ENCODE measurements at places on chromosomes 2 and 18. TPM values are rescaled to one million over a fixed set of nuclear protein-coding genes. Genes with fewer than 3 reads are reported as not detected.

The C2orf15 gene
- total RNA-seq, result 1.7 TPM

The PLCL1 gene
- 6.5 TPM for total RNA-seq

The ABCG5 gene
- total RNA-seq, result not detected

- no peaks in the 10 kb centered on the region for H3K27me3 ChIP-seq
- H3K27ac ChIP-seq, result no peak overlapping the region
- DNase-seq, result no peak
- no peaks in the 10 kb centered on the region for H3K4me1 ChIP-seq
- H3K36me3 ChIP-seq, result peaks cover 88% of the 10 kb centered on the region
Measured at GRCh38 chr2:73952499-73953446, 26.1 kb downstream of the DGUOK start.

- H3K4me1 ChIP-seq, result no peaks in the 10 kb centered on the region
- H3K4me3 ChIP-seq, result no peak overlapping the region
- H3K27ac ChIP-seq, result no peak overlapping the region
- H3K36me3 ChIP-seq, result no peaks in the 10 kb centered on the region
Measured at GRCh38 chr18:51490860-51491259, 293.4 kb upstream of the MEX3C start.

DNA sequence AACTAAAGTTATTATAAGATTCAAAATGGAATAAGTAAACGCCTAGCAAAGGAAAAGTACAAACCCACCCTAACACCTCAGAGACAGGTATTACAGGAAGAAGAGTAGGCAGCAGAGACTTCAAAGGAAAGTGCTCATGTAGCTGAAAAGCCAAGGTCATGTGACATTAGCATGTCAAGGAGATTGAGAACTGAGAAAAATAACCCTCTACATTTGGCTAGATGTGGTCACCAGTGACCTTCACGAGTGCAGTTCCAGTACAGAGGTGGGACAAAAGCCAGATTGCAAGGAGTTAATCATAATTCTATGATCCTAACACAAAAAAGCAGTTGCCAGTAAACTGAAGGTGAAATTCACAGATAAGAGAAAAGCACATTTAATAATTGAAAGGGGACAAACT, 252.7 kb downstream of the ZEB2 start:
- no peak for DNase-seq
- H3K27ac ChIP-seq, result no peak overlapping the region
- no peak overlapping the region for H3K4me3 ChIP-seq
- no peaks in the 10 kb centered on the region for H3K27me3 ChIP-seq
- H3K36me3 ChIP-seq, result no peaks in the 10 kb centered on the region

GRCh38 chr2:201797175-201797840, 9.0 kb upstream of the CDK15 start:
- H3K4me3 ChIP-seq, result no peak overlapping the region
- no peaks in the 10 kb centered on the region for H3K36me3 ChIP-seq
- no peaks in the 10 kb centered on the region for H3K4me1 ChIP-seq
- no peaks in the 10 kb centered on the region for H3K27me3 ChIP-seq
- DNase-seq, result no peak
- no peak overlapping the region for H3K27ac ChIP-seq
